ENCODE measurements at places on chromosomes 2 and 18.

DNA sequence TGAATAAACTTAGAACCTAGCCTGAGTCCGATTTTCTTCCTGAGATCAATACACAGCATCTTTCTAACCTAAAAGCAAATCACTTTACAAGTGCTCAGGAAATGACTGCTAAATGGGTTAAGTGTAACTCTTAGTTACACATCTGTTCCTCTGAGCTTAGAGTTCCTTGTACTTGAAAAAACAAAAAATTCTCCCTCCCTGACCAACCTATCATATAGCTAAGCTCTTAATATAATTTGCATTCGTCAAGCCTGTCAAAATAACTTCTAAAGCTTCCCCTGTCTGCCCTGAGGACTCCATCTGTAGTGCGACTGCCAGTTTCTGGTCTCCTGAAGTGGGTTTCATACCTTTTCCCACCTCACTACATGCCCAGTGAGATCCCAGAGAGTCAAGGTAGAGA lies 190.4 kb downstream of the NCK2 start:
- DNase-seq, result no peak

GRCh38 chr18:478681-479080 lies 21.8 kb downstream of the COLEC12 start:
- no peak for DNase-seq

GRCh38 chr2:48548840-48549239 lies 18.9 kb downstream of the STON1 start:
- DNase-seq, result no peak

GRCh38 chr2:59741840-59742239 lies 811.6 kb downstream of the BCL11A start:
- no peak for DNase-seq

DNA sequence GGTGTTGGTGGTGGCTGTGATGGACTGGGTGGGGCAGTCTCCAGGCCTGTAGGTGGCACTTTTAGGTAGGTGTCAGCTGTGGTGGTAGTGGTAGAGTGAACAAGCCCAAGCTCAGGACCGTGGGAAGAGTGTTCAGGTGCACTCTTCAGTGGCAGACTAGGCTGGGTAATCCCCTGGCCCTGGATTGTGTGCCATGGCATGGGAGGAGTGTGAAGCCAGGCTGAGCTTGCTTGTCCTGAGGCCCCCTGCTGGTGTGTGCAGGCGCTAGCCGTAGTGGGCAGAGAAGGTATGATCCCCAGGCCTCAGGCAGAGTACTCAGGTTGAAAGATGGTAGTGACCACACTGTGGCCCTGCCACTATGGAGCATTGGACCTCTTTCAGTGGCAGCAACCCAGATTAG lies 850.3 kb downstream of the DSC3 start:
- no peak for DNase-seq

DNA sequence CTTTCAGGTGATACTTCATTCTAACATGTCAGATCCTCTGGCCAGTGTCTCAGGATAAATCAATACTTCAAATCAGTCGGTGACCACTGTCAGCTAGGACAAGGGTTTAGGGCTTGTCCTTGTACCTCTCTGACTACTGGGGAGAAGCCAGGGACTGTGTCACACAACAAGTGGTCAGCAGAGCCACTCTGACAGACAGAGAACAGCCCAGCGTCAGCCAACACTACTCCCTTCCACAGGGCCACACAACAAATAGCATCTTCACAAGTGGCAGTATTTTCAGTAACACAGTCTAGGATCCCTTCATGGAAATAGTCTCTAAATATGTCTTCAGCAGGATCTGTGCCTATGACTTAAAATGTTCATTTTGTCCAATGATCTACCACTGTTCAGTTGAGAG lies 14.2 kb downstream of the FLACC1 start:
- DNase-seq, result no peak

GRCh38 chr2:37560863-37561614 lies 110.4 kb downstream of the CDC42EP3 start:
- DNase-seq, result no peak

DNA sequence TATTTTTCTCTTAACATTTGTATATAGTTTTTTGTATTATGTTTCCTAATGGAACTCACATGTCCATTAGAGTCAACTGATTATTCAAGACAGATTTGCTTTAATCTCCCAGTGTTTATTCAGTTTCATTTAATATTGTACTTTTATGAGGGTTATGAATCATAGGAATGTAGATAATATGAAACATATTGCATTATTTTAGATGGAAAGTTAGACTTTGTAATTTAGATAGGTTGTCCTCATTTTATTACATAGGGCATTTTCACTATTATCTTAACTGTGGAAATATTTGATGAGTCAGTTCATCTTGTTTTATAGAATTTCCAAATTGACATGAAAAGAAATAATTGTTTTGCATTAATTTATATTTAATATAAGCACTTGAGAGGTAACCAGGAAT lies 240.8 kb downstream of the PLCL1 start:
- no peak for DNase-seq

GRCh38 chr2:168596881-168597655 lies 141.0 kb downstream of the CERS6 start:
- DNase-seq, result no peak

DNA sequence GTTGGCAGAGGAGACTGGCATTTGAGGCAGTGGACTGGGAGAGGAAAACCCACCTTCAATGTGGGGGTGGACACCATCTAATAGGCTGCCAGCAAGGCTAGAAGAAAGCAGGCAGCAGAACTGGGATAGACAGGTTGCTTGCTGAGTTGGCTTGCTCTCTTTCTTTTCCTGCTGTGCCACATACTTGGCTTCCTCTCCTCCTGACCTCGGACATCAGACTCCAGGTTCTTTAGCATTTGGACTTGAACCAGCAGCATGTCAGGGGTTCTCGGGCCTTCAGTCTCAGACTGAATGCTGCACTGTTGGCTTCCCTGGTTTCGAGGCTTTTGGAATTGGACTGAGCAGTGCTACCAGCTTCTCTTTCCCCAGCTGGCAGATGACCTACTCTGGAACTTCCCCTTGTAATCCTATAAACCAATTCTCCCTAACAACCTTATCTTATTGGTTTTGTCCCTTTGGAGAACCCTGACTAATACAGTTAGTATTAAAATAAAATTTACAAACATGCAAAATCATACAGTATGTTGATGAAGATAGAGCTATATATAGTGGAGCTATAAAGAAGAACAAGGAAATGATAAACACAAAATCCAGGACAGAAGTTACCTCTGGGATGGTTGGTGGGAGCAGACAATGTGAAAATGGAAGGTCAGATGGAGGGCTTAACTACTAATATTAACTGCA lies 15.9 kb downstream of the DSEL start:
- DNase-seq, result no peak

DNA sequence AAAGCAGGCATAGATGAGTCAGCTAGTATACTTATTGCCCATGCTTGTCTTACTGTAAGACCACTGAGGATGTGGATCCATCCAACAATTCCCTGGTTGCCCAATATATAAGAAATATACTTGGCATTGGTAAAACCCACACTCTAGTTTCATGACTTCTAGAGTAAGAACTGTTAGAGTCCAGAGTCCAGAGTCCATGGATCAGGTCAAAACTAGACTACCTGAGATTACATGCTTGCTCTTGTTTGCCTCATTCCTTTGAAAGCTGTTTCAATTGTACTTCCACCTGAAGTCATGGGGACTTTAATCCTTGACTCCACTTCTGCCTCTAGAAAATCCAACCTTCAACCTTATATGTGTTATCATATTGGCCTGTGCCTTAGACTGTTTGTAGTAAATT lies 707.6 kb upstream of the FAM98A start:
- DNase-seq, result no peak

GRCh38 chr2:20012282-20013125 lies at the start of gene MATN3:
Gene MATN3, minus strand, starts transcription at chr2:20012668. Its CDS starts 37 bp downstream, at chr2:20012631.
- peak; percentile 45 for DNase-seq

DNA sequence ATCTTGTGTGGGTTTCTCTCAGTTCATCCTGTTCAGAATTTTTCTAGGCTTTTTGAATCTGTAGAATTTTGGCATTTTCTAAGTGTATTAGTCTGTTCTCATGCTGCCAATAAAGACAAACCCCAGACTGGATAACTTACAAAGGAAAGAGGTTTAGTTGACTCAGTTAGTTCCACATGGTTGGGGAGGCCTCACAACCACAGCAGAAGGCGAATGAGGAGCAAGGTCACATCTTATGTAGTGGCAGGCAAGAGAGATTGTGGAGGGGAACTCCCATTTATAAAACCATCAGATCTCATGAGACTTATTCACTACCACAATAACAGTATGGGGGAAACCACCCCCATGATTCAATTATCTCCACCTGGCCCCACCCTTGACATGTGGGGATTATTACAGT lies 199.2 kb downstream of the ST6GAL2 start:
- DNase-seq, result no peak

DNA sequence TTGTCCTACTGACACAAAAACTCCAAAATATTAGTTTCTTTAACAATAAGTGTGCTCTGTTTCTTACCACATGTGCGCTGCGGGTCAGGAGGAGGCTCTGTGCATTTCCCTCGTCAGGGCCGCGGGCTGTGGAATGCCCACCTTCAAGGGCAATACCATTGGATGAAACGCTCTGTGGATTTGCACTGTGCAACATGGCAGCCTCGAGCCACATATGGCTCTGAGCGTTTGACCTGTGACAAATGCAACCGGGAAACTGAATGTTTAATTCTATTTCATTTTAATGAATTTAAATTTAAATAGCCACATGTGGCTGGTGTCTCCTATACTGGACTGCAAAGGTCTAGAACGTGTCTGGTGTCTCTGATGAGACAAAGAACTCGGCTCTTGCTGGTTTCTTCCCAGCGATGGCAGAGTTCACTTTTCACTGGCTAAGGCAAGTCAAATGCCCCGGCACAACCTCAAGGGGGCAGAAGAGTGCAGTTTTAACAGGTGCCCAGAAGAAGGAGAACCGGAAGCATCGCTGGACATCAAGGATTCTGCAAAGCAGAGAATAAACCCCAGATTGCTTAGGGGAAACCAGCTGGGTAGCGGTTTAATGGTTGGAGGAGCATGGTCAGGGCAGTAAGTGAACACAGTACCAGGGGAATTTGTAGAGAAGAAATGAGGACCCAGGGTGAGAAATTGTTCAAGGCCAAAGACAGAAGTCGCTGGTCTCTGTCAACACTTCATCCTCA lies 37.0 kb upstream of the TMEM18 start:
- peak; percentile 64 for DNase-seq

- no peak for DNase-seq
Observed at GRCh38 chr18:55419947-55420664, 167.9 kb downstream of the TCF4 start.

DNA sequence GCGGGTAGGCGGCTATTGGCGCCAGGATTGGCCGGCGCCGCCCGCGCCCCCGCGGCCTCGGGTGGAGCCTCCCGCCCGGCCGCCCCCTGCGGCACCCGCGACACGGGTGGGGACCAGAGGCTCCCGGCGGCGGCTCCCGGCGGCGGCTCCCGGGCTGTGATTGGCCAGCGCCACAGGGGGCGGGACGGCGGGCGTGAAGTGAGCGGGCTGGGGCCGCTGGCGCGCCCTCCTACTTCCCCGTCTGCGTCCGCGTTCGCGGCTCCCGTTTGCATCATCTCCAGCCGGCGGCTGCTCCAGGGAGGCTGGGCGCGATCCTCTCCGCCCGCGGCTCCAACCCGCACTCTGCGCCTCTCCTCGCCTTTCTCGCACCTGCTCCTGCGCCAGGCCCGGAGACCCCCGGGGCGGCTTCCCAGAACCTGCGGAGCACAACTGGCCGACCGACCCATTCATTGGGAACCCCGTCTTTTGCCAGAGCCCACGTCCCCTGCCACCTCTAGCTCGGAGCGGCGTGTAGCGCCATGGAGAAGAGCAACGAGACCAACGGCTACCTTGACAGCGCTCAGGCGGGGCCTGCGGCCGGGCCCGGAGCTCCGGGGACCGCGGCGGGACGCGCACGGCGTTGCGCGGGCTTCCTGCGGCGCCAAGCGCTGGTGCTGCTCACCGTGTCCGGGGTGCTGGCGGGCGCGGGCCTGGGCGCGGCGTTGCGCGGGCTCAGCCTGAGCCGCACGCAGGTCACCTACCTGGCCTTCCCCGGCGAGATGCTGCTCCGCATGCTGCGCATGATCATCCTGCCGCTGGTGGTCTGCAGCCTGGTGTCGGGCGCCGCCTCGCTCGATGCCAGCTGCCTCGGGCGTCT lies at the start of gene SLC1A4:
Gene SLC1A4 (plus strand): TSS at position 274 of the 856 bp plus-strand sequence. CDS start 245 bp downstream, at position 519.
- DNase-seq, result peak; percentile 71

DNA sequence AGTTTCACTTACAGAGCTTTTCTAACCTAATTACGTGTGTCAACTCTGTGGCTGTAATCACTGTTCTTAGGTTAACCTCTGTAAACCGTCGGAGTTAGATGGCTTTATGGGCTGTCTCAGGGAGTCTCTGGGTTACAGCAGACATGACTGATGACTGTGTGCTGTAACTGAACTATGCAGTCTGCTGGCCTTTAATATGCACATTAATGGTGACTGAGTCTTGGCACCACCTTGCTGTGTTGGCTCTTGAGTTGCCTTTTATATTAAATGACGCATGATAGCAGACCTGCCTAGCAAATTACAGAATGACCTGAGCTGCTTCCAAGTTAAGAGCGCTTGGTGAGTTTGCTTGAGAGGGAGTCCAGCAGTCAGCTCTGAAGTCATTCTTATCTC lies 90.1 kb downstream of the ACKR3 start:
- no peak for DNase-seq

- DNase-seq, result no peak
Observed at GRCh38 chr2:118668431-118669424, 178.7 kb downstream of the EN1 start.

DNA sequence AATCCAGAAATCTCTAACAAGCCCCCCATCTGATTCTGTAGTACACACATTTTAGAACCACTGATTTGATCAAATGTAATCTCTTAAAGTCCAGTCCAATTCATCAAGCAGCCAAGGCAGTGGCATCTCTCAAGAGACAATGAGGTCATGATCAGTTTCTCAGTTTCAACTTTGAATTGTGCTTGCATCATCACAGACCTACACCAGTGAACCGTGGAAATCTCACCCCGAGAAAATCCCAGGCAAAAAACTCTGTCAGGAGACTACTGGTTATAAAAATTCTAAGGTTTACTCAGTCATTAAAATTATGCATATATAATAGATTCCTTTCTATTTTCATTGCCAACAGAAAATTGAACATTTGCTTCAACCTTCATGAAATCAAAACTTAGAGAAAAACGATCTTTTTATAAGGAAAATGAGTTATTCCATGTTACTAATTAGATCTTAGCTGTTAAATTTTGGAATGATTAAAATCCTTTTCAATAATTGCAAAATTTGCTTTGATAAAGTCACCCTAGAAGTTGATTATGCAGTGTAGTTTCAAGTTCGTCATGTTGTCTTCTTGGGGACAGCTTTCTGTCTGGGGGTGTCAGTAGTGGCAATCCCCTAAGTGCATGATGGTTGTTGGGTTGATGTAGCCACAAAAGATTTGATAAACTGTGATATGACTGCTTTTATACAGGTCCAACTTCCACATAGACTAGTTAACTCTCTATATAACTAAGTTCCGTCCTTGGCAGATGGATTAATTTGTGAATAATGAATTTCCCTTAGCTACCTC lies 235.0 kb downstream of the CAMKMT start:
- DNase-seq, result no peak
